ENCODE measurements at places on chromosomes 7 and 10. TPM values are rescaled to one million over a fixed set of nuclear protein-coding genes. Genes with fewer than 3 reads are reported as not detected.

The TFPI2 gene
- not detected for total RNA-seq

DNA sequence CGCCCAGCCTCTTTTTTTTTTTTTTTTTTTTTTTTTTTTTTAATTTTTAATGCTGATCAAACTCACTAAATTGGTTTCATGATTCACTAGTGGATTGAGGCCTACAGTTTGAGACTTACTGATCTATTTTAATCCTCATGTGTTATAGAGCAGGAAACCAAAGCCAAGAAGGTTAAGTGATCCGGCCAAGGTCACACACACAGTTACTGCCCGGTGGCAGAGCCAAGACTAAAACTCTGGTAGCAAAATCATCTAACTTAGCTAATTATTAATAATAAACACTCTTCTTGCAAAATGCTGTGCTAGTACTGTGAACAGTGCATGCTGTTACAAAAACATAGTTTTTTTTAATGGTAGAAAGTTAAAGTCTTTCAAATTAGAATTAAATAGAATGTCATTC is 188.3 kb upstream of the NFE2L3 start:
- H3K27ac ChIP-seq: no peak overlapping the region
- peaks cover 33% of the 10 kb centered on the region for H3K27me3 ChIP-seq
- H3K4me3 ChIP-seq: no peak overlapping the region
- H3K4me1 ChIP-seq: peaks cover 14% of the 10 kb centered on the region
- no peaks in the 10 kb centered on the region for H3K36me3 ChIP-seq

- no peak for DNase-seq
- no peak overlapping the region for H3K27ac ChIP-seq
- no peak overlapping the region for H3K4me3 ChIP-seq
- peaks cover 1% of the 10 kb centered on the region for H3K4me1 ChIP-seq
- H3K36me3 ChIP-seq: no peaks in the 10 kb centered on the region
- H3K27me3 ChIP-seq: peaks cover 6% of the 10 kb centered on the region
Observed at GRCh38 chr7:16463520-16463919, 2.0 kb downstream of the SOSTDC1 start.

The ABI1 gene
- 54.5 TPM for total RNA-seq

The FAM3C gene
- 21.8 TPM for total RNA-seq

- no peaks in the 10 kb centered on the region for H3K27me3 ChIP-seq
- peak overlapping the region; percentile 96 for H3K27ac ChIP-seq
- H3K4me1 ChIP-seq: peaks cover 63% of the 10 kb centered on the region
- peaks cover 6% of the 10 kb centered on the region for H3K36me3 ChIP-seq
- H3K4me3 ChIP-seq: peak overlapping the region; percentile 95
- no peak for DNase-seq
Observed at GRCh38 chr10:114525368-114525949, 121.2 kb upstream of the AFAP1L2 start.

- peaks cover 3% of the 10 kb centered on the region for H3K27me3 ChIP-seq
- no peak overlapping the region for H3K4me3 ChIP-seq
- H3K36me3 ChIP-seq: no peaks in the 10 kb centered on the region
- DNase-seq: no peak
- no peak overlapping the region for H3K27ac ChIP-seq
- no peaks in the 10 kb centered on the region for H3K4me1 ChIP-seq
Observed at GRCh38 chr10:80988755-80989154, 451.1 kb downstream of the SH2D4B start.

DNA sequence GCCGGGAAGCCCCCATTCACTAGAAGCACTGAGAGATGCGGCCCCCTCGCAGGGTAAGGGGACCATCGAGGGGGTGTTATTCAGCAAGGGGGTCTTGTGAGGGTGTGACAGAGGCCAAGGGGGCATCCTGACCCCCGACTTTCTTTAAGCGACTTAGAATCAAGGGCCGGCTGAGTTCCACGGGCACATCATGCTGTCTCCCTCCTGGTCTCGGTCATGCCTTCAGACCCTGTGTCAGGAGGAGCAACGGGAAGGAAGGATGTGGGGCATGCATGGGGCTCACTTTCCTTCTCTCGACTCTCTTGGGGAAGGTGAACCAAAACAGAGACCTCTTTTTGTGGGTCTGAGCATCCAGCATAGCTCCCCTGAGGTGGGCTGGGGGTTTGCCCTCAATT is 2.5 kb downstream of the ACSL5 start:
- no peaks in the 10 kb centered on the region for H3K27me3 ChIP-seq
- H3K4me1 ChIP-seq: peaks cover 56% of the 10 kb centered on the region
- peak overlapping the region; percentile 98 for H3K4me3 ChIP-seq
- peak overlapping the region; percentile 100 for H3K27ac ChIP-seq

DNA sequence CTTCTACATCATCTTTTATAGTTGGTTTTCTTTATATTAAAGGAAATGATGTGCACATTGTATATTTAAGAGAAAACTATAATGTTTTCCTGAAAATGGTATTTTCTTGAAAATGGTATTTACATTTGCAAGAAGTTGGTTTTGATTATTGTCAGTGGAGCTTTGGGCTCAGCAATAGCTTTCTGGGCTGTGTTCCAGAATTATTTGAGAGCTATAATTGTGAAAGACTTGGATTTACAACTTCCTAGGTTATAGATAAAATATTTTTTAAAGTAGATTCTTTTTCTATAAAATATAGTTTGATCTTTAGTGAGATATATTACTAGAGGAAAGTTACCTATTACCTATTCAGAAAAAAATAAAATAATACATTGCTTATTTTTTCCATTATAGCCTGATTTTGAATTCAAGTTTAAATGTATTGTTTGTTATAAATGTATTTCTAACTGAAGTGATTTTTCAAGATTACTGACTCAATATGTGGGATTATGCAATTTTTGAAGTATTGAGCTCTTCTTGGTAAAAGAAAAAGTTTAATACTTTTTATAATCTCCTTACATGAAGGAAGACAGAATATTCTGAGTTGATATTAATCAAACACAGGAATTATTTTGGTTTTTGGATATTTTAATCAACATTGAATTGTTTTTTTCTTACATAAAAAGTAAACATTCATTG is 20.2 kb downstream of the GNAI1 start:
- DNase-seq: no peak
- no peaks in the 10 kb centered on the region for H3K27me3 ChIP-seq
- H3K27ac ChIP-seq: no peak overlapping the region
- H3K4me3 ChIP-seq: no peak overlapping the region

DNA sequence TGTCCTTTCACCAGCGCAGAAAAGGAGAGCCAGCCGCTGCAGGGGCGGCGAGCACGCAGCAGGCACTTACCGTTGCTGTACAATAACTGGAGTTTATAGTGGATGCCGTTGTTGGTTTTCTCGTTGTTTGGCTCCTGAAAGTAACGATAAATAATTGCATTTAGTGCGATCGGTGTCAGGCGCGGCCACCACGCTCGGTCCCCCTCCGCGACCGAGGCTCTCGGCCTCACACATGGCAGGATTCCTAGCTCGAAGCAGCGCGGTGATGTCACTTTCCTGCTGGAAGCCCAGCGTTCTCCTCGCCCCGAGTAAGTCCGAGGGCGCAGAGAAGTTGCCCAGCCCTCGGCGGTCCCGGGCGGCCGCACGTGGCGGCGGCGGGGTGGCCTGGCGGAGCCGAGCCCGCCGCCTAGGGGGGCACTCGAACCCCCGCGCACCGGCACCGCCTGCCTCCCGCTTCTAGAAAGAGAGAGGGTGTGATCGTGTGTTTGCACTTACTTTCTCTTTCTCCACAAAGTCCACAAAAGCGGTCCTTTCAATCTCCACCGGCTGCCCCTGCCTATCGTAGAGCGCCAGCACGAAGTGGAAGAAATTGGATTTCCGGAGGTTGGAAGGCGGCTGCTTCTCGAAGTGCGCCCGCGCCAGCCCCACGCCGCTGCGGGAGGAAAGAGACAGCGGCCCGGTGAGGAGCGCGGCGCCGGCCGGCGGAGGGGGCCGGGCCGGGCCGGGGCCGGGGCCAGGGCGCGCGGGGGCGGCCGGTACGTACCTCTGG is 1.0 kb downstream of the EBF3 start:
- H3K4me1 ChIP-seq: peaks cover 16% of the 10 kb centered on the region
- peak overlapping the region; percentile 70 for H3K27ac ChIP-seq
- H3K4me3 ChIP-seq: peak overlapping the region; percentile 68
- peaks cover 61% of the 10 kb centered on the region for H3K27me3 ChIP-seq
- peaks cover 4% of the 10 kb centered on the region for H3K36me3 ChIP-seq

The TMEM270 gene
- total RNA-seq: not detected

The ZNF425 gene
- 1.4 TPM for total RNA-seq

The ADO gene
- total RNA-seq: 23.2 TPM

DNA sequence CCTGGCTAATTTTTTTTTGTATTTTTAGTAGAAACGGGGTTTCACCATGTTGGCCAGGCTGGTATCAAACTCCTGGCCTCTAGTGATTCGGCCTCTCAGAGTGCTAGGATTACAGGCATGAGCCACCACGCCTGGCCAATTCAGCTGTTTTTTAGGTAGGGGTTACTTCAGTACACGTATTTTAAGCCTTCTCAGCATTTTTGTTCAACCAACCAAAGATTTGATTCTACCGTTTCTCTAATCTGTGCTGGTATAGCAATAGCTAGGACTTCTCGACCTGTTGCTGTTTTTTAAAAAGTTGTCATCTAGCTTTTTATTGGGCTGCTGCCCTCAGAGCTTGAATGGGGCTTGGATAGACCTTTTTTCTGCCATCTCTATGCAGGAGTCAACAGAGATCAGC is 34.9 kb downstream of the PROSER2 start:
- H3K27me3 ChIP-seq: peaks cover 33% of the 10 kb centered on the region
- H3K27ac ChIP-seq: no peak overlapping the region
- H3K4me3 ChIP-seq: no peak overlapping the region
- no peak for DNase-seq
- H3K36me3 ChIP-seq: no peaks in the 10 kb centered on the region

DNA sequence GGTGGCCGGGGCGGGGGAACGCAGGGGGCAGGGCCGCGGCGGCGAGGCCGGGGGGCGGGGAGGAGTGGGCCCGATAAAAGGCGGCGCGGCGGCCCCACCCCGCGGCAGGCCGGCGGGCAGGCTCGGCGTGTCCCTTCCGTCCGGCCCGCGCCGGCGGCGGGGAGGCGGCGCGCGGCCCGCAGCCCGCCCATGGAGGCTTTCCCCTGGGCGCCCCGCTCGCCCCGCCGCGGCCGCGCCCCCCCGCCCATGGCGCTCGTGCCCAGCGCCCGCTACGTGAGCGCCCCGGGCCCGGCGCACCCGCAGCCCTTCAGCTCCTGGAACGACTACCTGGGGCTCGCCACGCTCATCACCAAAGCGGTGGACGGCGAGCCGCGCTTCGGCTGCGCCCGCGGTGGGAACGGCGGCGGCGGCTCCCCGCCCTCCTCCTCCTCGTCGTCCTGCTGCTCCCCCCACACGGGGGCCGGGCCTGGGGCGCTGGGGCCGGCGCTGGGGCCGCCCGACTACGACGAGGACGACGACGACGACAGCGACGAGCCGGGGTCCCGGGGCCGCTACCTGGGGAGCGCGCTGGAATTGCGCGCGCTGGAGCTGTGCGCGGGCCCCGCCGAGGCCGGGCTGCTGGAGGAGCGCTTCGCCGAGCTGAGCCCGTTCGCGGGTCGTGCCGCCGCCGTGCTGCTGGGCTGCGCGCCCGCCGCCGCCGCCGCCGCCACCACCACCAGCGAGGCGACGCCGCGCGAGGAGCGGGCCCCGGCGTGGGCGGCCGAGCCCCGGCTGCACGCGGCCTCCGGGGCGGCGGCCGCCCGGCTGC is at the start of gene NANOS1:
Gene NANOS1, plus strand, starts transcription at position 102 of the 808 bp plus-strand sequence. Its CDS starts 88 bp downstream, at position 190.
- peaks cover 14% of the 10 kb centered on the region for H3K4me1 ChIP-seq
- H3K27me3 ChIP-seq: peaks cover 13% of the 10 kb centered on the region
- no peak within 1 kb of the TSS for H3K27ac ChIP-seq
- DNase-seq: no peak

DNA sequence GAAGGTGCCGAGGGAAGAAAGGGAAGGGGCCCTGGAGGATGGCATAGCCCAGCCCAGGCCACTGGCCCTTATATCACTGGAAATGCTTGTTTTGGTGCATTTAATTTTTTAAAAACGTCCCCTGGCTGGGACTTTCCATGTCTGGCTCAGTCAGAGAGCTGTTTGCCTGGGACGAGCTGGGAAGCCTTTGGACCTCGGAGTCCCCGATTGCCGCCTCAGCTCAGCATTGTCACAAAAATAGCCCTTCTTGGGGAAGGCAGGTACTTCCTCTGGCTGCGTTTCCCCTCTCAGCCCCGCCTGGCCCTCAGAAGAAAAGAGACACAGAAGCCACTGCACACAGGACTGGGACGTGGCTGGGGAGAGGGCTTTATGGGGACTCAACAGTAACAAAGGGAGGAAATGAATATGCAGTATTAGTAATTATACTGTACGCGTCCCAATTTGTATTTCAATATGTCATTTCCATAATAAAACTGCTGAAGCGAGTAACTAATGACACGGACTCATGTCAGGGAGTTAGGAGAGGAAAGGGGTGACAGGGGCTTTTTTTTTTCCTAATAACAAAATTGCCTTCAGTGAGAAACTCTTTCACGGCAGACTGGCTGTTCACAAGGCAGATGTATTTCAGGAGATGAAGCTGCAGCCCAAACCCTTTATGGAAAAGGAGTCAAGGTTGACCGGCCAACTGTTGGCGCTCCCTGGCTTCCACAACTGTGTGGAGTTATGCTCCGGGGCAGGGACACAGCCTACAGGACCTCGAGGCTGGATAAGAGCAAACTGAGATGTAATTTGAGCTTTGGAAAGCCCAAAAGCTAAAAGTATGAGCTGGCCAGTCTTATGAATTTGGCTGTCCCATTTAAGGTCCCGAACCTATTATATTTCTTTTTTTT is 31.0 kb upstream of the MXI1 start:
- peaks cover 65% of the 10 kb centered on the region for H3K27me3 ChIP-seq
- H3K4me1 ChIP-seq: peaks cover 9% of the 10 kb centered on the region
- H3K36me3 ChIP-seq: no peaks in the 10 kb centered on the region
- no peak overlapping the region for H3K27ac ChIP-seq
- DNase-seq: no peak

DNA sequence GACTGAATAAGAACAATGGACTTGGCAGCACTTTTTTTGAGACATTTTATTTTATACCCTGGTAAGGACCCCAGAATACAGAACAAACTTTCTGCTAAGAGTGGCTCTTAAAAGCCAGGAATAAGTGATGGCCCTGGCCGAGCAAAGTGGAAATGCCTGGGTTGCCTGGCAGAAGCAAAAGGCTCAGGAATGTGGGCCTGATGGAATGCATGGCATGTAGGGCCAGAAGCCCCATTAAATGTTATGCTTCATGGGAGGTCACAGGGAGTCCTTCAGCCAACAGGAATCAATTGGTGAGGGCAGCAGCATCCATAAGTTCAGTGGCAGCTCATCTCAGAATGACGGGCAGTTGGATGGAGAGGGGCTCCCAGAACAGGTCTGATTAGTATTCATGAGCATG is 301.5 kb upstream of the CACNA2D1 start:
- no peak for DNase-seq
- no peaks in the 10 kb centered on the region for H3K4me1 ChIP-seq
- H3K36me3 ChIP-seq: no peaks in the 10 kb centered on the region
- no peaks in the 10 kb centered on the region for H3K27me3 ChIP-seq
- H3K4me3 ChIP-seq: no peak overlapping the region

DNA sequence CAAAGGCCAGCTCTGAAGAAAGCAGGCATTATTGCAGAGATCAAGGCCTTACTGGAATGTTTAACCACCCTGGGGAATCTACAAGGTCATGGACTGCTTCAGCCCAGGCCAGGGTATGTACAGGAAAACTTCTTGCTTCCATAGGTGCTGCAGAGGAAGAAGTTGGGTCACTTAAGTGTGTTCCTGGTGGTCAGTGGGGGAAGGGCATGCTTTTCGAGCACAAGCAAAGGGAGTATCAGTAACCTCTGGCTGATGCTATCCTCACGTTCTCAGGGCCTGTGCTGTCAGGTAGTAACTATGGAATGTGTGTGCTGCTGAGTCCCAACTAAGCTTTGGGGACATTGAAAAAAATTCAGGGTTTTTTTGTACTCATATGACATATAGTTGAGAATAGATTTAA is 234.0 kb upstream of the SP4 start:
- no peaks in the 10 kb centered on the region for H3K36me3 ChIP-seq
- DNase-seq: no peak
- no peak overlapping the region for H3K27ac ChIP-seq
- no peak overlapping the region for H3K4me3 ChIP-seq

GRCh38 chr7:122984021-122984420 is 11.5 kb downstream of the TAS2R16 start:
- H3K4me3 ChIP-seq: no peak overlapping the region
- no peaks in the 10 kb centered on the region for H3K36me3 ChIP-seq
- no peak for DNase-seq
- no peaks in the 10 kb centered on the region for H3K4me1 ChIP-seq
